ENCODE measurements at places on chromosomes 12 and 14.

- no peak for DNase-seq
These were observed 1.0 kb upstream of the CAMKK2 start for GRCh38 chr12:121297435-121297991.

DNA sequence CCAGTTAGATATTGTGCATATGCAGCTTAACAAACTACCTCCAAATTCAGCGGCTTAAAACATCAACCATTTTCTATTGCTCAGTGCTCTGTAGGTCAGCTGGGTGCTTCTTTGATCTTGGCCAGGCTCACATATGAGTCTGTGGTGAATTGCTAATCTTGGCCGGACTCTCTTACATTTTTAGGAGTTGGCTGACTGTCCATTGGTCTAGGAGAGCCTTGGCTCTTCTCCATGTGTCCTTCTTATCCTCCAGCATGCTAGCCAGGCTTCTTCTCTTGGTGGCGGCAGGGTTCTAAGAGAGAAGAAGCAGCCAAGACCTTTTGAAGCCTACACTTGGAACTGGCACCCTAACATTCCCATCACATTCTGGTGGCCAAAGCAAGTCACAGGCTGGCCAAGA lies 174.3 kb upstream of the PWP1 start:
- no peak for DNase-seq

- DNase-seq: peak; percentile 13
These were observed 413.2 kb downstream of the DPF3 start for GRCh38 chr14:72480464-72481243.

DNA sequence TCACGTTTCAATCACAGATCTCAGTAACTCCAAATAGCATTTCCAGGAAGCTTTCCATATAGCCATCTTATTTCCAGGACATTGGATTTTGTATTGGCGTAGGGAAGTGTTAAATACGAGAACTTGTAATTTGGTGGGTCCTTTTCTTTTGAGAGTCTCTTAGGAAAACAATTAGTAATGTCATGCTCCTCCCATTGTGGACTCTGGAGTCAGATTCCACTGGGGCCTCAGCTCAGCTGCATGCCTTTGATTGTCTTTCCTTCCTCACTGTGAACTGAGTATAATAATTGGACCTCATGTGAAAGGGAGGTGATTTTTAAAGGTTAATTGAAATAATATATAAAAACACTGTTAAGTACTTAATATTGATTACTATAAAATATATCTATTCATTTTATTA lies 462.6 kb downstream of the NPAS3 start:
- DNase-seq: no peak

GRCh38 chr12:118033323-118033722 lies 16.8 kb downstream of the RFC5 start:
- no peak for DNase-seq

DNA sequence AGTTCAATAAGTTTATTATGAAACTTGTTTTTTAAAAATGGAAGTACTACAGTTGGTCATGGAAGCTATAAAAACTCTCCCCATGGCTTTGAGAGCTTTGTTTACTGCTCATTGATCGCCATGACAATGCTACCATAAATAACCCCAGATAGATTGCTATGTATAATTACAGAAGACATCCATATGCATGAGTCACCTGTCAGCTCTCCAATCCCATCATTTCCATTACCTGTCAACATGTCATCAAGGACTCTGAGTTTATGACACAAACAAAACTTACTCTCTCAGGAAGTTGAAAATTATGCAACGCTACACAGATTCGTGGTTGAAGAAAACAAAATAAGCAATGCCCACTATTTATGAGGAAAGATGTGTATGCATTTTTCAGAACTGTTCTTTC lies 144.4 kb downstream of the SEC23A start:
- DNase-seq: no peak

DNA sequence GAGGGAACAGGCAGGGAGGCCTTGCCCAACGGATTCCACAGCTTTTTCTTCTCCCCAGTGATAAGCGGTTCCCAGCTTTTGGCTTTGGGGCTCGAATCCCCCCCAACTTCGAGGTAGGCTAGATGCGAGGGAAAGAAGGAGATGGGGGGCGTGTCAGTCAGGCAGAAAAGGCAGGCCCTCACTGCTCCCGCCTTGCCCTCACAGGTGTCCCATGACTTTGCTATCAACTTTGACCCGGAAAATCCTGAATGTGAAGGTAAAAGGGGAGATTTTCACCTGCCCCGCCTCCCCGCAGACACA lies 4.9 kb downstream of the CPNE6 start:
- DNase-seq: no peak

DNA sequence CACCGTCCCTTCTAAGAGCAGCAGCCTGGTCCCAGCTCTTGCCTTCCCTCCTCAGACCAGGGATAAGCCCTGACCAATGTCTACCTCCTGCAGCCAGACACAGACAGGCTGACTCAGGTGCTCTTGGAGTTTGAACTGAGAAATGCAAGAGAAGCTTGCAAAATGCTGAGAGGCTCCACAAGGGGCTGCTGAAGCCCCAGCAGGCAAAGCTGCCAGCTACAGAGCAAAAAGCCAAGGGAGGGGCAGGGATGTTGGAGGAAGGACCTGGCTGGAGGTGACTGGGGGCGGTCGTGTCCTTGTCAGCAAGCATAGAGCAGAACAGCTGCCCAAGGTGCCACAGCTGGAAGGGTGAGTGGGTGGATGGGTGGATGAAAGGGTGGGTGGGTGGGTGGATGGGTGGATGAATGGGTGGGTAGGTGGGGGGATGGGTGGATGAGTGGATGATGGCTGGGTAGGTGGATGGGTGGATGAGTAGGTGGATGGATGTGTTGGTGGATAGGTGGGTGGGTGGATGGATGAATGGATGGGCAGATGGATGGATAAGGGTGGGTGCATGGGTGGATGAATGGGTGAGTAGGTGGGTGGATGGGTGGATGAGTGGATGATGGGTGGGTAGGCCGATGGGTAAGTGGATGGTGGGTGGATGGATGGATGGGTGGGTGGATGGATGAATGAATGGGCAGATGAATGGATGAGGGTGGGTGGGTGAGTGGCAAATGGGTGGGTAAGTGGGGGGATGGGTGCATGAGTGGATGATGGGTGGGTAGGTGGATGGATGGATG lies 4.0 kb upstream of the INF2 start:
- peak; percentile 53 for DNase-seq
